ENCODE measurements at places on chromosomes 2 and 18. TPM values are rescaled to one million over a fixed set of nuclear protein-coding genes. Genes with fewer than 3 reads are reported as not detected.

Gene C1GALT1C1L
- total RNA-seq = 1.0 TPM

Gene CCDC141
- 0.29 TPM for total RNA-seq

Gene ERMN
- total RNA-seq = not detected

Gene BUB1
- total RNA-seq = 65.7 TPM

Measured in smooth muscle cell of trachea (primary cell).